ENCODE measurements at places on chromosomes 11 and 22.

DNA sequence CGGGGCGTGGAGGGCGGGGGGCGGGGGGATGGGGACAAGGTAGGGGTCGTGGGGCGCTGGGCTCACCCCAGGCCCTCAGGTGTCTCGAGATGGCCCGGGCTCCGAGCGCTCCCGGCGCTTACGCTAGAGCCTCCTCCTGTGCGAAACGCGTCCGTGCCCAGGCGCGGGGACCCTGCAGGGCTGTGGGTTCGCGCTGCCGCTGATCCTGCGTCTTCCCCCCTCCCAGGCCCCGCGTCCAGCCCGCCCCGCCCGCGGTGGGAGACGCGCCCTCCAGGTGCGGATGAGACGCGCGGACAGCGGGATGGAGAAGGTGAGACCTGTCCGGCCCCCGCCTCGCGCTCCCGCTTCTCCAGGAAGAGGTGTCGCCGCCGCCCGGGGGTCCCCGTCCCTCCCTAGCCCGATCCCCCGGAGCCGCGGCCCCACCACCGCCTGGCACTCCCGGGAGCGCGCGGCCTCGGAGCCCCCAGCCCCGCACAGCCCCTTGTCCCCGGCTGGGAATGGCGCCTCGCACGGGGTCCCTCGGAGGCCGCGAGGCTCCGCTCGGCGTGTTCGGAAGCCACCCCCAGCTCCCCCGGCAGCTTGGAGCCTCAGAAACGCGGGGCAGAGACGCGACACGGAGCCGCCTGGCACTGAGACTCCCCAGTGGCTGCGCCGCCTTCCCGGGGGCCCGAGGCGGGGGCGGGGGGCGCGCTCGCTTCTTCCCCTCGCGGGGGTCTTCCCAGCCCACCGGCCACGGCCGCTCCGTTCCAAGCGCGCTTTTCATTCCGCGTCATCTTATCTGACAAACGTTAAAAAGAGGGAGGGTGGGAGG, 27.6 kb upstream of the TOLLIP start:
- no peak for DNase-seq

- DNase-seq, result no peak
These were observed 51.7 kb upstream of the RCN1 start for GRCh38 chr11:32039149-32039548.

- no peak for DNase-seq
These were observed 3.3 kb upstream of the TRABD start for GRCh38 chr22:50182176-50183081.

DNA sequence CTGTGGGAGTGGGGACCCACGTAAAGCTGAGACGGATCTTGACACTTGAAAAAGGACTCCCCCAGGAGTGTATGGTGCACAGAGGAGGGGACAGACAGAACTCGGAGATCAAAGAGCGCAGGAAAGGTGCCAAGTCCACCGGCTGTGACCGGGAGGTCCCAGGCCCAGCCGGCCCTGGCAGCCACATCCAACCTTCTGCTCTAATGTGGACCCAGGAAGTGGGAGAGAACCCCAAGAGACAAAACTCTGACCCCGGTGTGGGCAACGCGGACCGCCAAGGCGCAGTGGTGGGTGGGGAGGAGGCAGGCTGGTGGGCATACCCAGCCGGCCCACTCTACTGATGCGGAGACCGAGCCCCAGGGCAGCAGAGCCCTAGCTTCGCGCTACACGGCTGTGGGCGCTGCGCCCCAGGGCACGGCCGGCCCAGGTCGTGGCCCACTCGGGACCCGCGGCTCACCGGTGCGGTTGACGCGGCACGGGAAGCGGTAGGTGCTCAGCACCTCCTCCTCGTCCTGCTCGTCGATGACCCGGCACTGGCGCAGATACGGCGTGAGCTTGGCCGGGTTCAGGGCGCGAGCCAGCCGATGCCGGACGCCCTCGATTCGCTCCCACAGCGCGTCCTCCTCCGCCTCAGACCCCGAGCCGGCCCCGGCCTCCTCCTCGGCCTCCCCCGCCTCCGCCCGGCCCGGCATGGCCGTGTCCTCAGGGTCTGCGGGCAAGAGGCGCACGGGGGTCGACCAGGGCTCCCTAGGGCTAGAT, 527 bp downstream of the CARD10 start:
- no peak for DNase-seq

DNA sequence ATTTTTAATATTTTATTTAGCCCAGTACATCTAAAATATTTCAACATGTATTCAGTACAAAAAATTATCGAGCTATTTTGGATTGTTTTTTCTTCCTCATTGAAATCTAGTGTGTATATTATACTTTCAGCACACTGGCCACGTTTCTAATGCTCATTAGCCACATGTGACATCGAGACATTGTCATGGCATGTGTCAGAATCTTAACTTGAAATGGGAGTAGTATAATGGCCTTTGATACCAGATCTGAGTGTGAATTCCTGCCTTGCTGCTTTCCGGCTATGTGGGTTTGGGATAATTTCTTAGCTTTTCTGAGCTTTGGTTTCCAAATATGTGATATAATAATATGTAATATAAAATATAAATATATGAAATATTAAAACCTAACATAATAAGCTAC, 54.3 kb downstream of the BCL2L13 start:
- no peak for DNase-seq

DNA sequence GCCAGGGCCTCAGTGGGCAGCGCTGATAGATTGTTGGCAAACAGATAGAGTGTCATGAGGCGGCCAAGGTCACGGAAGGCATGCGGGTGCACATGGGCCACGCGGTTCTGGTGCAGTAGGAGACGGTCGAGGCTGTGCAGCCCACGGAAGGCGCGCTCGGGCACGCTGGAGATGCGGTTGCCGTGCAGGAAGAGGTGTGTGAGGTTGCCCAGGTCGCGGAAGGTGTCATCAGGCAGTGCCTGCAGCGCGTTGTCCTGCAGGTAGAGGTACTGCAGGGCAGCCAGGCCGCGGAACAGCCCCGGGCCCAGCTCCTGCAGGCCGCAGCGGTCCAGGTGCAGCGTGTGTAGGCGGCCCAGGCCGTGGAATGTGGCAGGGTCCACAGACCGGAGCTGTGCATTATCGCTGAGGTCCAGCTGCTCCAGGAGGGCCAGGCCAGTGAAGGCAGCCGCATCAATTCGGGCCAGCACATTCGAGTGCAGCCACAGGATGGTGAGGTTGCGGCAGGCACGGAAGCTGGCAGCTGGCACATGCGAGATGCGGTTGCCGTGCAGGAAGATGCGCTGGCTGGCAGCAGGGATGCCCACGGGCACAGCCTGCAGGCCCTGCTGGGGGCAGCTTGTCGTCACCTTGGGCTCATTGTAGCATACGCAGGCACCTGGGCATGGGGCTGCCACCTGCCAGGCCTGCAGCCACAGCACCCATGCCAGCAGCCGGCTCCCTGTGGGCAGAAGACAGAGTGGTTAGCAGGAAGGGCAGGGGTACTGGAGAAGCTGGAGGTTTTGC, 25.5 kb downstream of the RTN4R start:
- DNase-seq, result no peak

DNA sequence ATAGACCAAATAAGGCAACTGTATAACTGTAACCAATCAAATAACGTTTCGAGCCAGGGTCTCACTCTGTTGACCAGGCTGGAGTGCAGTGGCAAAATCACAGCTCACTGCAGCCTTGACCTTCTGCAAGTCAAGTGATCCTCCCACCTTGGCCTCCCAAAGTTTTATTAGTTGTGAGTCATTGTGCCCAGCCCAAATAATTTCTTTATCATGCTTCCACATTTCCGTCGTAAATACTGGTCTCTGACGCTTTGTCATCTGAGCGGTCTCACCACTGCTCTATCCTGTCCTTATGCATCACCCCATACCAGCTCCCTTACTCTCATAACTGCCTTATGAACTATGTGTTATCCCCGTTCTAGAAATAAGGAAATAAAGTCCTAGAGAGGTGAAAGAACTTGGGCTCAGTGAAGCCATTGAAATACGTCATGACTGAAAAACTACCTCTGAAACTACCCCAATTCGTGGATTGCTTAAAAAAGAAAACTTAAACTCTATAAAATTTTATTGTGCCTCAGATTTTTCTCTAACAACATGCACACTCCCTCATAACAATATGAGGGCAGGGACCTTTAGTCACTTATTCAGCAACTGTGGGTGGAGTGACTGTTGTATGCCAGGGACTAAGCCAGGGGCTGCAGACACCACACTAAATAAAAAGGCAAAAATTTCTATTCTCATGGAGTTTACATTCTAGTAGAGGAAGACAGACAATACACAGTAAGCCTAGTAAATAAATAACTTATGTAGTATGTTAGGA, 15.8 kb upstream of the RTN4RL2 start:
- no peak for DNase-seq

DNA sequence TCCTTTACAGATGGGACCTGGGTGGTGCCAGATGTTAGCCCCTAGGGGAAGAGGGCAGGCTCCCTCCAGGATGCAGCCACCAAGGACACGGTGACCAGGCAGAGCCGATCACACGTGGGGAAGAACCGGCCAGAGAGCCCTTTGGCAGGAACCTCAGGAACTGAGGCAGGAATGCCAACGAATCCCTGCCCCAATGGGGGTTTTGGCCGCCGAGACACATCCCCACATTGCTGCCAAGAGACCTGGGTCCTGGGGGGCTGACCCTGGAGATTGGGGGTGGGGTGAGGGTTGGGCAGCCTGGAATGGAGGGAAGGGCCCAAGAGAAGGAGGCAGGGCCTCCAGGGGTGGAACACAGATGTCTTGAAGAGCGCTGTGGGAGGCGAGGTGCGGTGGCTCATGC, 28.7 kb upstream of the LMO1 start:
- DNase-seq, result no peak

GRCh38 chr11:92304271-92304670, 79.7 kb downstream of the FAT3 start:
- no peak for DNase-seq

GRCh38 chr22:39408173-39408572, 8.6 kb downstream of the TAB1 start:
- no peak for DNase-seq

DNA sequence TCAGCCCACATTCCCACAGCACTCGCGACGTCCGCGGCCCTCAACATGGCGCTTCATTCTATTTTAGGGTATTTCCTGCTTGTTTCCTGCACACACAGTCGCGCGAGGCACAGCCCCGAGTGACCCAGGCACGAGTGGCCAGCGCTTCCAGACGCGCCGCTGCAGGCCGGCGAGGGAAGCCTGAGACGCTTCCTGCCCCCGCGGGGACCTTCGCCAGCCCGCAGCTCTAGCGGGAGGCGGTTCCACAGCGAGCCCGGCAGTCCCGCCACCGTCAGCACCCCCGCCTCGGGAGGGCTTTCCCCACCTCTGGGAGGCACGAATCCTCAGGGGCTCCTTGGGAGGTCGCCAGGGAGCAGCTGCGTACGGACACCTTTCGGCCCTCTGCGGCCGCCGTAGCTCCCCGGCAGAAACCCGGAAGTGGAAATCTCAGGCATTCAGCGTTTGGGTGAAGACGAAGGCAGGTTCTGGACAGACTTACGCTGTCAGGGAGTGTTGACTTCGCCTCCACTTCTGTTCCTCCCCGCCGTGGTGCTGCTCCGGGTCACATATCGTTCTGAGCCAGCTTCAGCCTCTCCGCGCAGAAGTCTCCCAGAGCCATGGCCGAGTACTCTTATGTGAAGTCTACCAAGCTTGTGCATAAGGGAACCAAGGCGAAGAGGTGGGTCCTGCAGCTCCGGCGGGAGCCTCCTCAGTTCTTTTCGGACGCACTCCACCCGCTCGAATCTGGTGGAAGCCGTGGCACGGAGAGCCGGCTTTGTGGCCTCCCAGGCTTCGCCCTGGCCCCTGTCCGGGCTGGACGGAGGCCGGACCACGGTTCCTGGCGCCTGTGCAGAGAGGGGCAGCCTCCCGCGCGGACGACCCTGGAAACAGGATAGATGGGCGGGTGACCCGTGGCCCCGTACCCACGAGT, 2925.9 kb upstream of the OR11H1 start:
- DNase-seq, result no peak

- DNase-seq, result no peak
These were observed 63.2 kb downstream of the PPP6R3 start for GRCh38 chr11:68523743-68524142.

DNA sequence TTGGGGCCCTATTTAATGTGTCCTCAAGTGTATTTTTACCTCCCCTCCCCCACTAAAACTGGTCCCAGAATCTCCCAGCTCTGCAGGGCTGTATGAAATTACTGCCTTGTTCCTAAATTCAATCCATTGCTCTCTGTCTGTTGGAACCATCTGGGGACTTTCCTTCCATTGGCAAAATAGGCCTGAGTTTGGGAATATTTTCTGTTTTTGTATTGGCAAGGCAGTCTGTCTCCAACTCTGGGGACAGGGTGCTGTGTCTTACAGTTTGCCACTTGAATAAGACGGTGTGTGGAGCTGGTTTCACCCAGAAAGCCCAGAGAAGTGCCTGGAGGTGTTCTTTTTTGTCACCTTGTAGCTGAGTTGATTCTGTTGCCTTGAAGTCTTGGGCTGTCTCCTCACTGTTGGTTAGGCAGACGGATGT, 1.3 kb downstream of the PACS1 start:
- DNase-seq, result no peak

DNA sequence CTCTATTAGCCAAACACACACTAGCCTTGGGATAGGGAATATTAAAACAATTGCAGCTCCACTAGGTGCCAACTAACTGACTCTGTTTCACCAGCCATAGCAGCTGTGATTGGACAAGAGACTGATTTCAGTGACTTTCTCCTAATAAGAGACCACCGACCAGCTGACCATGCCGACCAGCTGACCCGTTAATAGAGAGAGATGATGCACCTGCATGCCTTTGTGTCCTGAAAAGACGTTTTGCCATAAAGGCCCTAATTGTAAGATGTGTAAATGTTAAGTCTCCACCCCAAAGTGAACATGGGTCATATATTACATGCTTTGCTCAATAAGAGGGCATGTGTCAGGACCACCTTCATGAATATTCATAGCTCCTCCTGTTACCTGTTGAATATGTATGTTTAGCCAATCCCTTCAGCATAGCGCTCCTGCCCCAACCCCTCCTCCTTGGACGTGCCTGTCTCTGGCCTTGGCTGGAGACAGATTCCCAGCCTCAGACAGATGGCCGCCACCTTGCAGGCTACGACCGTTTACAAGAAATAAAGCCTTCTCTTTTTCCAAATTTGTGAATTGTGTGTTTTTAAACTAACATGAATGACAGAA, 1.3 kb upstream of the NADSYN1 start:
- no peak for DNase-seq

DNA sequence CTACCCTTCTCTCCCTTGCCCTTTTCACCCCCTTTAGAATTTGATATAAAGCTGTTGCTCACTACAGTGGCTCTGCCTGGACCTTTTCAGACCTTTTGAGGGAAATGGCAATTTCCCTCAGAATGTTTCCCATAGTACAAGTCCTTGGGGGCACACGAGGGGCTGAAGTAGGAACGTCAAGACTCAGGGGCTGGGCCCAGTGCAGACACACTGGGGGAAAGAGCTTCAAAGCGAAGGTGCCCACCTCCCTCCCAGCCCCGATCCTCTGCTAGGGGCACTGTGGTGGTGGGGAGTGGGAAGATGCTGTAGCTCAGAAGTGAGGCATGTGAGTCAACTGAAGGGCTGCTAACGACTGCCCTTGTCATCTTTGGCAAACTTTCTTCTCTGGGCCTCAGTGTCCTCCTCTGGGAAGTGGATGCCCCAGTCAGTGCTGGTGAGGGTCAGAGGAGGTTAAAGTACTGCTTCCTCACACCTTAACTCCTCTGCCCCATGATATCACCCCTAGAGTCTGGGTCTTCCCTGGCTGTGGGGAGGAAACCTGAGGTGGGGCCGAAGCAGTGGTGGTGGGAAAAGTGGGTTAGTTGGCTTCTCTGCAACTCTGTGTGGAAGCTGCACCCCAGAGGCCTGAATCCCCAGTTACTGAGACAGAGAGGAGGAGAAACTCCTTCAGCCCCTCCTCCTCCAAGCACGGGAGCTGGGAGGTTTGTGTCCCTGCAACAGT, 425.3 kb upstream of the B3GAT1 start:
- DNase-seq, result no peak

All from stimulated activated CD4-positive, alpha-beta T cell treated with anti-CD3 and anti-CD28 coated beads, Interleukin-2, amount 100 ng/mL, for 48 hours (primary cell).